Left forelimb (tissue), 1 donor: ENCODE measurements at places on chromosomes 7 and 10.
A peak's percentile ranks its signal among the peaks of the same experiment; 100 is the strongest.

GRCh38 chr7:45938626-45939302 is 17.7 kb upstream of the IGFBP3 start:
- no peak for DNase-seq

DNA sequence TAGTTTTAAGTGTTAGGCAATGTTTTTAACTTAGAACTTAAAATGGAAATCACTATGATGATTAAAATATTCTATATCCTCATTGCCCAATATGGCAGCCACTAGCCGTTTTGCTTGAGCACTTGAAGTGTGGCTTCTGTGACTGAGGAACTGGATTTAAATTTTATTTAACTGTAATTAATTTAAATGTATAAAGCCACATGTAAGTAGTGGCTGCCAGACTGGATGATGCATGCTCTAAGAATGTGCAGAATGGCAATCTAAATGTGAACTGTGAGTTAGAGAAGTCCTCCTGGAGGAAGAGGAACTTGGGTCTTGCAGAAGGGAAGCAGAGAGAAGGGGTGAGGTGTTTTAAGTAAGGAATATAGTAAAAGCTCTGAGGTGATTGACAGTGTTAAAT is 451.4 kb downstream of the SUGCT start:
- DNase-seq = no peak

- DNase-seq = no peak
Measured at GRCh38 chr7:128307061-128307460, 36.6 kb downstream of the RBM28 start.

DNA sequence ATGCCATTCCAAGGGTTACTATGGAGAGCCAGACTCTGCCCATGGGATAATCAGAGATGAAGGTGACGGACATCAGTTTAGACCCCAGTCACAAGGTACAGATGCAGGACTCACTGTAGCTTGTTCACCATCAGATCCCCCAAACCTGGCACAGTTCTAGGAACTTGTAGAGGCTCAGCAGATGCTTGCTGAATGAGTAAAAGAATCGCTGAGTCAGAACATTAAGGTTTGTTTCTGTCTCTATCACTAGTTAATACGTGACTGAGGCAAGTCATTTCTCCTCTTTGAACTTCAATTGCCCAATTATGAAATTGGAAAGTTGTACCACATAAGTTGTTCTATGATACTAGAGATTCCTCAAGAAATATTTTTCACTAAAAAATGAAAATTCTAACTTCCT is 65.1 kb downstream of the PPP1R3C start:
- DNase-seq = no peak

DNA sequence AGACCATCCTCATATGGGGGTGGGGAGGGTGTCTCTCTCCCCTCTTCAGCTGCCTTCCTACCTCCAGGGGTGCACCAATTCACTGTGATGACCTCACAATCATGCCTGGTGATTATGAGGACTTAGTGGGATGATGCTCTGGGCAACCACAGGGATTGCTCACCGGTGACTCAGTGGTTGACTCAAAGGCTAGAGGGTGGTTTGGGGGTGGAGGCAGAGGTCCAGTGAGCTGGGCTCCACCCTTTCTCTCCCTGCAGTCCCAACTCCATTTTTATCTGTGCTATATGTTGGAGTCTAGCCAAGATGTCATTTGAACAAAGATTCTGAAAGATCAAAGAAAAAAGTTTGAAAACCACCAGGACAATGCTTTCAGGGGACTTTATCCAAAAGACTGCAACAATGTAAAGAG is 286.9 kb downstream of the KCNMA1 start:
- DNase-seq = no peak

DNA sequence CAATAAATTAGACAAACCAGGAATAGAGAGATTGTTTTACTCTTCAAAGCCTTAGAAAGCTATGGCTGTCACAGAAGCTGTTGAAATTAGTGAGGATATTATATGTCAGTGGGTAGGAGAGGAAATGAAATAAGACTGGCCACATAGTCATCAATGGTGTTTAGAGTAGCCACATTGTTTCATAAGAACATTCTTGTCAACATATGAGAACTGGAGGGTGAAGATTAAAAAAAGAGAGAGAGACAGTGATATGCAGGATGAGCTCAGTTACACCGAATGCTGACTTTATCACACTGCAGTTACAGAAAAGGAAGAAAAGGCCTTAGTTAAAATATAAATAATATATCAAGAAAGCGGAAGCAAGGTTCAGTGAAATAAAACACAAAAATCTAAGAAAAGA is 412.0 kb downstream of the CNTNAP2 start:
- no peak for DNase-seq

GRCh38 chr10:20457649-20458048 is 439.5 kb downstream of the NEBL start:
- DNase-seq = no peak

- no peak for DNase-seq
Measured at GRCh38 chr10:23478570-23478969, 39.7 kb downstream of the OTUD1 start.

- no peak for DNase-seq
Measured at GRCh38 chr10:53045315-53045714, 272.7 kb upstream of the MBL2 start.

DNA sequence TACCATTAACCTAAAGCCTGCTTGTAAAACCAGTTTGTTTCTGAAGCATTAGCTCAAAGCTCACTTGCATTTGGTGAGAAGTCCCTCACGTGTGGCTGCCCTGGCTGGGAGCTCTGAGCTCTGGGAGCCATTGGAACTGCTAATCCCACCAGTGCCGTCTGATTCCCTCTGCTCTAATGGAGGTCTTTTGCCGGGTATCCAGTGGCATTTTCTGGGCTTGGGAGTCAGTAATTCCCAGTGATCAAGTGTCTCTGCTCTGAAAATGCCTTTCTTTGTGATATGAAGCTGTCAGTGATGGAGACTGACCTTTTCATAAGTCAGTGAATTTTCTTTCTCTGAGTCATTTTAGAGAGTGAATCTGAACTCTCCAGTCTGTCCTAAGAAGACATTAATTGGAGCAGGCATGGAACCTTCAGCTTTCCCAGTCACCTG is 36.9 kb upstream of the FAM20C start:
- no peak for DNase-seq

GRCh38 chr7:77685233-77685632 is 11.0 kb upstream of the RSBN1L start:
- DNase-seq = no peak

DNA sequence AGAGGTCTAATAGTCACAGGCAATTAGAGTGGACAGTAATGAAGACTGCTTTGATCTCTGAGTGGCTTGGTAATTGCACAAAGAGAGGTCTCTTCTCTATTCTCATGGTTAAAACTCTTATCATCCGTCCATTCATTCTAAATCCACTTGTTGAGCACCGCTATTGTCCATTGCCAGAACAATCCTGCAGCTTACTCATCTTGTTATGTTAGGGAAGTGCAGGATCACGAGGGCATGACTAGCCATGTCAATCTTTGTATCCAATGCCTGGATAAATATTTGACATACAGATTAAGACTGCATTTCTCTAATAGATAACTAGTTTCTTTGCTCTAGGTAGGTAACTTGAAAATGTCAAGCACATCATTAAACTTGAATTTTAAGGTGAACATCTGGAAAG is 14.9 kb downstream of the SFTPD start:
- DNase-seq = no peak

GRCh38 chr10:35300063-35300699 is 36.1 kb upstream of the CCNY start:
- DNase-seq = no peak

- no peak for DNase-seq
Measured at GRCh38 chr10:118356628-118357027, 14.5 kb upstream of the FAM204A start.

- DNase-seq = no peak
Measured at GRCh38 chr10:97128039-97128492, 57.7 kb downstream of the SLIT1 start.

DNA sequence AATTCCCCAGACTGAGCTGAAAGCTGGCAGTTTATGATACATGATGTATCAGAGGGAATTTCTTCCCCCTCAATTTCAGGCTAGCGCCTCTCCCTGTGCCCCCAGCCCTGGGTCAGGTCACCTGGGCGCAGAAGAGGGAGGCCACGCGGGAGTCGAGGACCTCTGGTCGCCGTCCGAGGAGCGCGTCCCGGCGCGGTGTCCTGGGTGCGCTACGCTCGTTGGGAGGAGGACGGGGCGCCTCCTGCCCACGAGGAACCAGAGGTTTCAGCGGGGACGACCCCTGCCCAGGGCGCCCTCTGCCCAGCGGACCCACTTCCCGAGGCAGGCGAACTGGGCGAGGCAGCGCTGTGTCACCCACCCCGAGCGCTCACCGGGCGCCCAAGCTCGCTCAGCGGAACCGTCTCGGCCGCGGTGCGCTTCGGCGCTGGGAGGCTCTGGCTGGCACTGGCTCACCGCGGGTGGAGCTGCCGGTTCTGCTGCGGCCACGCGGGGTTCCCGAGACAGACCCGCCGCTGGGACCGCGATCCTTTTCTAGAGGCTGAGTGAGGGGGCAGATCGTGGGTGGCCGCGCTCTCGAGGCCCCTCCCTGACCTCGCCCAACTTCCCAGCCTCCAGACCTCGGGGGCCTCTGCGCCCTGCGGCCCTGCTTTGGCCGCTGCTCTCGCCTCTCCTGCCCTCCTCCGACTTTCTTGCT is at the start of gene FAM237B:
TSS of gene FAM237B (minus strand) at position 504 of the 694 bp plus-strand sequence. CDS start 1,556 bp downstream, outside the sequence.
- DNase-seq = no peak

GRCh38 chr7:16193631-16194030 is 227.7 kb downstream of the CRPPA start:
- DNase-seq = no peak

GRCh38 chr10:34575882-34576281 is 239.2 kb downstream of the PARD3 start:
- DNase-seq = no peak

GRCh38 chr10:86345296-86345858 is 21.2 kb downstream of the GRID1 start:
- peak; percentile 57 for DNase-seq

GRCh38 chr10:50362547-50363125 is 111.3 kb upstream of the ASAH2 start:
- no peak for DNase-seq

GRCh38 chr7:115933471-115933870 is 97.1 kb downstream of the TFEC start:
- no peak for DNase-seq

DNA sequence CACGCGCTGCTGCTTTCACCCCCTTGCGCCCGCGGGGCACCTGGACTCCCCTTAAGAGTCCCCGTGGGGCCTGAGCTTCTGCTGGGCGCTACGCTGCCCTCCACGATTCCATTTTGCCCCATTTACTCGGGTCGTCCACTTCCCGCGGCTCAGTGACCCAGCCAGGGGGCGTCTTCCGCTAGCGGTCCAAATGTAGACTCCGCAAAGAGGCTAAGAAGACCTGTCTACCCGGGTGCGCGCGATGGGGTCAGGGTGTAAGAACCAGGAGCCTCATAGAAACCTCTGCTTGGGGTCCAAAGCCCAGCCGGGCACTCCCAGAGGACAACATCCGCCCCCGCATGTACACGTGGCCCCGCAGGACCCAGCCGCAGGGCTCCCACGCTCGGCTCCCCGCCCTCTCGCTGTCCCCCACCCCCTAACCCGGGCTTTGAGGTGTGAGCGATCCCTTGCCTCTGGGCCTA is 5.2 kb upstream of the HMX2 start:
- DNase-seq = no peak

DNA sequence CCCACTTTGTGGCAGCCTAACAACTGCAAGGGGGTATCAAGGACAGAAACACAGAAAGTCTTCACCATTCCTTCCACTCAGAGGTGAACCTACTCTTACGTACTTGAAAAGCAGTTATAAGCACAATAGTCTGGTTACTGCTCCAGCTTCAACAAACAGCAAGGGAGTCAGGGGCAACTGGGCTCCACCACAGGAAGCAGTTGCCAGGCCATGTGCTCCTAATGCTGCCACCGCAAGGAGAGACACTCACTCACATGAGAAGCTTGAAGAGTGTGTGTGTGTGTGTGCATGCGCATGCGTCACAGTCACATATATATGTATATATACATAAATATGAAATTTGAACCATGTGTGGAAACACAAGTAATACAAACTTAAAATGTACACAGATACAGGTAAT is 65.5 kb downstream of the GRB10 start:
- no peak for DNase-seq

- no peak for DNase-seq
Measured at GRCh38 chr10:91709394-91709798, 76.5 kb upstream of the PPP1R3C start.

DNA sequence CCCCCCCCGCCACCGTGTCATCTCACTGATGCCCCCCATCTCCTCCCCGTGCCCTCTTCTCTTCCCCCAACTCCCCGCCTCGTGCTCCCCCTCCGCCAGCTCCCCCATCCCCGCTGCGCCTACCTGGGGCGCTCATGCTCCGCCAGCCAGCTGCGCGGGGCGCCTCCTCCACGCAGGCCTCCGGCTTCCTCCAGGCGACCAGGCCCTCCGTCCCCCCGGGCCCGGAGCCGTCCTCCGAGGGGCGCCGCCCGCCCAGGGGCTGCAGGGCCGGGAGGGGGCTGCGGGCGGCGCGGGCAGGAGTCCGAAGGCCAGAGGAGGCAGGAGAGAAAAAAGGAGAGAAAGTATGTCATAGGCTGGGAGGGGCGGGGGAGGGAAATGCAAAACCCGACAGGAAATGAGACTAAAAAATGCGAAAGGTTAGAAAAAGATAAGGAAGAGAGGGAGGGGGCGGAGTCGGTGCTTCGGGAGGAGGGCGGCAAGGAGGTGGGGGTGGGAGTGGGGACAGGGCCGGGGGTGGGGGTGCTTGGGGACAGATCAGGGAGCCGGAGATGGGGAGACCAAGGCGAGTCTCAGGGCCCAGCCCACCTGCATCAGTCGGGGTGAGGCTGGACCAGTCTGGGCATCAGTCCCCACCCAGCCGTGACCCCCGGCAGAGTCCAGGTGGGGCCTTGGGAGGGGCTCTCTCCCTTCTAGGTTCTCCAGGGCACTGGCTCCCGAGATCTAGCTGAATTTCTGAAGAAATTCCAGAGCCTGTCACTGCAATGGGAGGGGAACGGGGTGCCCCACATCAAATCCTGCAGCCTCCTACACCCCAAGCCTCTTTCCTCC is at the start of gene CARD11:
TSS of gene CARD11 (minus strand) at position 324 of the 828 bp plus-strand sequence. CDS start 85,361 bp downstream, outside the sequence.
- peak; percentile 55 for DNase-seq

- DNase-seq = no peak
Measured at GRCh38 chr7:129775695-129776361, 164.3 kb downstream of the NRF1 start.

GRCh38 chr10:29886299-29886698 is 173.1 kb downstream of the JCAD start:
- DNase-seq = no peak

DNA sequence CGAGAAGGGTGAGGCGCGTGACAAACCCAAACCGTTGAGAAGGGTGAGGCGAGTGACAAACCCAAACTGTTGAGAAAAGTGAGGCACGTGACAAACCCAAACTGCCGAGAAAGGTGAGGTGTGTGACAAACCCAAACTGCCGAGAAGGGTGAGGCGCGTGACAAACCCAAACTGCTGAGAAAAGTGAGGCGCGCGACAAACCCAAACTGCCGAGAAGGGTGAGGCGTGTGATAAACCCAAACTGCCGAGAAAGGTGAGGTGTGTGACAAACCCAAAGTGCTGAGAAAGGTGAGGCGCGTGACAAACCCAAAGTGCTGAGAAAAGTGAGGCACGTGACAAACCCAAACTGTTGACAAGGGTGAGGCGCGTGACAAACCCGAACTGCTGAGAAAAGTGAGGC is 25.0 kb downstream of the ESYT2 start:
- no peak for DNase-seq

- no peak for DNase-seq
Measured at GRCh38 chr7:85177316-85177715, 9.5 kb downstream of the SEMA3D start.
